ENCODE measurements at places on chromosomes 5 and 9.
A peak's percentile ranks its signal among the peaks of the same experiment; 100 is the strongest.

- DNase-seq, result no peak
These were observed 30.1 kb upstream of the RAI14 start for GRCh38 chr5:34626036-34626435.

DNA sequence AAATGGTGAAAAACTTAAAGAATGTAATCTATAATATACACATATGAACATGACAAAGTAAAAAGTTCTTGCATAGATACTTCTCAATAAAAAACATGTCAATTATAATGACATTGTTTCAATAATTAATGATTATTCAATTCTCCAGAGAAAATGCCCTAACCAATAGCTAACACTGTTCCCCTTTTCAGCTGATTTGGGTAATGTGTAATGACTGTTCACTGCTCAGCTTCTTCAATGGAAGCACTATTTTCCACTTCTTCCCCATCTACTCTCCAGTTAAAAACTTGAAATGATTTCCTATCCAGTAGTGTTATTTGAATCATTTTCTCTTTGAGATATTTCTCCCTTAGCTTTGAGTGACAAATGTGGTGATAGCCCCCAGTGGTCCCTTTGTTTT is 62.3 kb downstream of the CEP120 start:
- DNase-seq, result no peak

DNA sequence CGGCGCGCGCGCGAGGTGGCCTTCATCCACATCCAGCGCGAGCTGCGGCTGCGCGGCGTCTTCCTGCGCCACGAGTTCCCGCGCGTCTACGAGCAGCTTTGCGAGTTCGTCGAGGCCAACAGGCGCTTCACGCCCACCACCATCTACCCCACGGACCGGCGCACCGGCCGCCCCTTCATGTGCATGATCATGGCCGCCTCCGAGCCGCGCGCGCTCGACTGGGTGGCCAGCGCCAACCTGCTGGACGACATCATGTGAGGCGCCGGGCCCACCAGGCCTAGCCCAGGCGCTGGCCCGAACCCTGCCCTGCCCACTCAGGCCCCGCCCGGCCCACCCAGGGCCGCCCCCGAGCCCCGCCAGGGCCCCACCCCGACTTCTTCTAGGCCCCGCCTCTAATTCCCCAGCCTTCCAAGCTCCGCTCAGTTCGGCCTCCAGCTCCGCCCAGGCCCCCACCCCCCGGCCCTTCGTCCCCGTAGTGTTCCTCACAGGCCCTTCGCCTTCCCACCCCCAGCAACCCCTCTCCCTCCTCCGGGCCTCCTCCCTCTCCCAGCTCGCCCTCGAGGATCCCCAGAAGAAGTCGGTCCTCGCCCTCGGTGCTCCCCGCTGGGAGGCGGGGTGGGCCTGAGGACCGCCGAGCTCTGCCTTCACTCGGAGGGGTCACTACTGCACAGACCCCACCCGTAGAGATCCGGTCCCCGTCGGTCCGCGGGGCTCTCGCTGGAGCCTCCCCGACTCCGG is 2.0 kb upstream of the PHPT1 start:
- DNase-seq, result no peak

DNA sequence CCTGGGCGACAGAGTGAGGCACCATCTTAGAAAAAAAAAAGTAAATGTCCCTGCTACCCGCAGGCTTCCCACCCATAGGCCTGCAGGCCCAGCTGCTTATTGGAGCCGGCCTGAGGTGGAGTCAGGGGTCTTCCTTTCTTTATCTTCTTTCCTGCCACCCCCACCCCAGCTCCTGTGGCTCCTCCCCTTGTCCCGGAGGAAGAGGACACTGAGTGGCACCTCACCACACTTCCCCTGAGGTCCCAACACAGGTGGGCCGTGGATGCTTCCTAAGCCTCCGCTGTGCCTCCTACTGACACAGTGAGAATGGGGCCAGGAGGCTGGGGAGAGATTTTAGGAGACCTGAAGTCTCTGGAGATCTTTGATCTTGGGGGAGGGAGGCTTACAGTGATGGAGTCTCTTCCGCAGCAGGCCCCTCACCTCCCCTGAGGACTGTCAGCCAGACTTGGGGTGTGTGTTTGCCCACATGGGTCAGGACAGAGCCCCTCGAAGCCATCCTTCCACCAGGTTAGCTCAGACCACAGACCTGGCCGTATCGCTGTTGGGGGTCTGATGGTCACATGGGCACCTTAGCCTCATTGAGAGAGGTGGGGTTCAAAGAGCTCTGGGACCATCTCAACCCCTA is 135.4 kb upstream of the IER5L start:
- no peak for DNase-seq

DNA sequence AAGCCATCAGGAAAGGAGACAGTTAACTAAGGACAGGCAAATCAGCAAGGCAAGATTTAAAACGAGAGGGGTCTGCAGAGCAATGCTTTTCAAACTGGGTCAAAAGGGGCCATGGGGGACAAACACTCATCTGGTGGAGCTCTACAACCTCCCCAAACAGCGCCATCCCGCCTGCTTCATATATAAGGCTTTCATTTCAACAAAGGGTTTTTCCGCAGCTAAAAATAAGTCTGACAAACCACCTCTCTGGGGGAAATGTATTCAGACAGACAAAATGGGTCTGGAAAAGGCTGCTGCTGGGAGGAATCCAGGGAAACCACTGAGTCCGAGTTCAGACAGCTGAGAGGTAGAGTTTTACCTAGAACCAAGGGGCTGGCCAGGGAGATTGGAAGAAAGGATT is 8.3 kb upstream of the SEPTIN8 start:
- no peak for DNase-seq

GRCh38 chr9:107337676-107338590 is 54.9 kb downstream of the RAD23B start:
- DNase-seq, result no peak

DNA sequence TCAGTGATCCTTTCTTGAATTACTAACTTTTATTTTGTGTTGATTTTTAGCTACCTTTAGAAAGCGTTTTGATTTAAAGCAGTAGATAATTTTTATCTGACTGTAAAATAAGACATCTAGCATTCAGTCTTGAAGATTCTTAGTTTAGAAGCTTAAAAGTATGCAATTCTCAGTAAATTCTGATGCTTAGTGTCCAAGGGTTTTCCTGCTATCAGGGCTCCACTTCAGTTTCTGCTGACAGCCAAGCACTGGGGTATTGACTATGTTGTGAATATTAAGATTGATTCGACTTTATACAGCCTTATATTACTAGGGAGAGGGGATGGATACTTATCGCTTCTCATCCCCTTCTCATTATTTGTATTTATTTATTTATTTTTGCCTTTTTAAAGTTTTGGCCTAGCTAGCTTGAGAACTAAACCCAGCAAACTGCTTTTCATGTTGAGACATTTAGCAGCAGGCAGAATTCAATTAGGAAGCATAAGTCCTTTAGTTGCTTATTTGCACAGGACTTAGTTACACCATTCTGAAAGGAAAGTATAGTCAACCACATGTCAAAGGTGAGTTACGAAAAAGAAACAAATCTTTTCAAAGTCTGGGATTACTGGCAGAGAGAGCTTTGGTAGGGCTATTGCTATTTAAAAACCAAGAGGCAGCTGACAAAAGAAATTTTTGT is 2.9 kb downstream of the PBX3 start:
- no peak for DNase-seq

DNA sequence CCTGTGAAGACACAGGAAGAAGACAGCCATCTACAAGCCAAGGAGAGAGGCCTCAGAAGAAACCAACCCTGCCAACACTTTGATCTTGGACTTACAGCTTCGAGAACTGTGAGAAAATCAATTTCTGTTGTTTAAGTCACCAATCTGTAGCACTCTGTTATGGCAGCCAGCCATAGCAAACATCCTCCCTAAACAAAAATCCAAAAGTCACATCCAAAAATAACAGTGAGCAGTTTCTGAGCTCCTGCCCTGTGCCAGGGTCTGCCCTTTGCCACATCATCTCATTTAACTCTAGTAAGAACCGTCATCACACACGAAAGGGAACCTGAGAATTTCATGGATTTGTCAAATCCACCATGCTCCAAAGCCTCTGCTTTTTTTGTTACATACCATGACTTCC is 118.8 kb downstream of the TRIM36 start:
- no peak for DNase-seq

DNA sequence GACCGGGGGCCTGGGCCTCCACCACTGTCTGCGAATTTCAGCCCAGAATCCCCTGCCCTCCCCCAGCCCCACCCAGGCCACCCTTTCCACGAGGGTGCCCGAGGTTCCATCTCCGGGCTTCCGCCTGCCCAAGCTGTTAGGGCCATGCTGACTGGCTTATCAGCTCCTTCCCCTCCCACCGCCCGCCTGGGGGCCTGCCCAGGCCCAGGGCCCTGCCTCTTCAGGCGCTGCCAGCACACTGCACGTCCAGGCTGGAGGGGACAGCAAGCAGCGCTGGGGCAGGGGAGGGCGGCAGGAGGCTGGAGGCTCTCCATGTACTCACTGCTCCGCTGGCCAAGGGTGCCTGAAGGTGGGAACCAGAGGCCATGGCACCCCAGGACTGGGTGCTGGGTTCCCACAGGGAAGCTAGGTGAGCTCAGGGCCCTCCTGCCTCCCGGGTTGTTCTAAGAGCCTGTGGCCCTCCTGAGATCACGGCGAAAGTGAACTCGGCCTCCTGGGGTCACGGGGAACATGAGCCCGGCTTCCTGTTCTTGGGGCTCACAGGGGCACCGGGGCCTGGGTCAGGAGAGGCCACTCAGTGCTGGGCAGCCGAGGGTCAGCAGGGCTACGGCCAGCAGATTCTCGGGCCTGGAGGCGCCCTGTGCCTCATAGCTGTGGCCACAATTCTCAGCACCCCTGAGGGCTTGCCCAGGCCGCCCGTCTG is 57.7 kb upstream of the EGFL7 start:
- DNase-seq, result no peak

GRCh38 chr5:172821340-172821985 is 12.6 kb upstream of the ERGIC1 start:
- no peak for DNase-seq

GRCh38 chr5:161686149-161686548 is 628 bp downstream of the GABRA6 start:
- DNase-seq, result no peak

DNA sequence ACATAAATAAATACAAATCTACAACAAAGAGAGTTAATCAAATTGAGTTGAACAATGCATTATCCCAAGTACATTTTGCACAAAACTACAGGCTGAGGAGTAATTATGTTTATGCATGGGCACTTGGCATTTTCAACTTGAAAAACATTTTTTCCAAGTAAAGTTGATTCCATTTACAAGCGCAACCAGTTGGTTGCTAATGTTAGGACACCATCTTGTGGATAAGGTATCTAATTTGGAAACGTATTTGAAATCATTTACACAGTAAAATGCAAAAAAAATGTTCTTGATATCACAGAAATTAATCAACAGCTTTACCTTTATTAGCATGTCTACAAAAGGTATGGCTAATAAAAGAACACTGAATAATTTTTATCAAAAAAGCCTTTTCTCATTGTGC is 18.8 kb downstream of the FTMT start:
- DNase-seq, result peak; percentile 6

DNA sequence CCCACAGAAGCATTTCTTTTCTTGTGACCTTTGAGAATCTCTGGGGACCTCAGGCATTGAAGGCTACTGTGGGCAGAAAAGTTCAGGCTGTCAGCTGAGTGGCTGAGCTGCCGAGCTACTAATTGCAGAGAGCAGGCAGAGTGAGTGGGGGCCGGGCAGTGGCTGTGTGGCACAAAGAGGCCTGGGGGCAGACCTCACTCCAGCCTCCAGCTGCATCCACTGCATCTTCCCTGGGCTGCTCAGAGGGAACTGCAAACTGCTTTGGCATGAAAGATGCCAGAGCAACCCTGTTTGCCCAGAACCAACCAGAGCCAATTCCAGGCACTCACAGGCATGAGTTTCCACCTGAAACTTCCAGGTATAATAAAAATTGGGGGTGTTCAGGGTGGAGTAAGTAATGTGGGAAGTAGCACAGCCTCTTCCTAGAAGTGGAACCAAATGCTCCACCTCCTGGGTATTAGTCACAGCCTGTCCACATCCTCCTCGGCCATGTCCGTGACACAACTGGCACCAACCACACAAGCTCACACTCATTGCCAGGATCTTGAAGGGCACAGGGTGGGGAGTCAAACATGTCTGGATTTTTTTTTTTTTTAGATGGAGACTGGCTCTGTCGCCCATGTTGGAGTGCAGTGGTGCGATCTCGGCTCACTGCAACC is 548.9 kb downstream of the BNC2 start:
- DNase-seq, result no peak

DNA sequence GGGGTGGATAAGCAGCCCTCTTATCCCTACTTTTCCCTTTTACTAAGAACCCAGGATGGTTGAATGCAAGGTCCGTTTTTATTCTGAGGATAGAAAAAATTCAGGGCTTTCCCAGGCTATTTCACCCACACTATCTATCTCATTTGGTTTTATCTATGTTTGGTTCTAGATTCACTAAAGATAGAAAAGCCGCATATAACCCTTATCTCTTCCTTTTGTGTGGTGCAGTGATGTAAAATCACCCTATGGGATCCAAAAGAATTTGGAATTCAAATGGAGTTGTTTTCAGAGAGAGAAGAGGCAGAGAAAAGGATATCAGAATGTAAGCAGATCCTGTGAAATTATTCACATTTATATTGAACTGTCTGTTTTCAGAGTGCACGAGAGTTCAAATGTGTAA is 236.3 kb upstream of the RFX3 start:
- no peak for DNase-seq

GRCh38 chr5:181236471-181236870 is 7.2 kb downstream of the RACK1 start:
- no peak for DNase-seq

- DNase-seq, result no peak
These were observed at the start of gene HRCT1 for GRCh38 chr9:35905912-35906679. HRCT1 (plus strand) TSS chr9:35906202; CDS start chr9:35906288, 86 bp downstream.

- no peak for DNase-seq
These were observed at the start of gene ENG for GRCh38 chr9:127854184-127854806. ENG (minus strand) TSS chr9:127854658; CDS start chr9:127854355, 303 bp downstream.
